Osteoblast (primary cell): ENCODE measurements at places on chromosomes 1 and 21. TPM values are rescaled to one million over a fixed set of nuclear protein-coding genes. Genes with fewer than 3 reads are reported as not detected.
A peak's percentile ranks its signal among the peaks of the same experiment; 100 is the strongest.

The ANGPTL1 gene
- total RNA-seq: 12.1 and 15.6 TPM in 2 replicates

The SPATA1 gene
- total RNA-seq: 1.8 and 2.1 TPM in 2 replicates

The GBP7 gene
- not detected in 2 replicates for total RNA-seq

The LAMC2 gene
- 3.3 and 3.5 TPM in 2 replicates for total RNA-seq

The ID3 gene
- total RNA-seq: 177 and 240 TPM in 2 replicates

The GFI1 gene
- under 0.01 TPM in 1 of 2 replicates, not detected in the other for total RNA-seq

The C1orf167 gene
- under 0.01 TPM in 1 of 2 replicates, not detected in the other for total RNA-seq

The SPRR1B gene
- not detected in 2 replicates for total RNA-seq

GRCh38 chr1:212515329-212515760, 82.6 kb downstream of the NENF start:
- DNase-seq: no peak

GRCh38 chr1:45490121-45490625, 790 bp downstream of the TESK2 start:
- peak; percentile 50 for DNase-seq

DNA sequence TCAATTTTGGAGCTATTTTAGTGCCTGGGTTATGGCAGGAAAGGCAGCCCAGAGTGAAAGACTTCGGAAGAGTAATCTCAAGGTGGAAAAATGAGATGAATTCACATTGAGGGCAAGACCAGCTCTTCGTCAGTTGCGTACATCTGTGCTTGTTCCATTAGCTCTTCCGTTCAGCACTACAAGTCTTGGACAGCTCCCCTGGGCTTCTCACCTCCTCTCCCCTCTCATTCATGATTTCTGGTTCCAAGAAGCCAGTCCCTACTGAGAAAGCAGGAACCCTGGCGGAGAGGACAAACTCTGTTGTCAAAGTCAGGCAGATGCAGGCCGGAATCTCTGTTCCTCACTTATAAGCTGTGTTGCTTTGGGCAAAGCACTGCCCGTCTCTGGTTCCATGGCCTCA, 76.5 kb downstream of the ACTL8 start:
- DNase-seq: peak; percentile 94

DNA sequence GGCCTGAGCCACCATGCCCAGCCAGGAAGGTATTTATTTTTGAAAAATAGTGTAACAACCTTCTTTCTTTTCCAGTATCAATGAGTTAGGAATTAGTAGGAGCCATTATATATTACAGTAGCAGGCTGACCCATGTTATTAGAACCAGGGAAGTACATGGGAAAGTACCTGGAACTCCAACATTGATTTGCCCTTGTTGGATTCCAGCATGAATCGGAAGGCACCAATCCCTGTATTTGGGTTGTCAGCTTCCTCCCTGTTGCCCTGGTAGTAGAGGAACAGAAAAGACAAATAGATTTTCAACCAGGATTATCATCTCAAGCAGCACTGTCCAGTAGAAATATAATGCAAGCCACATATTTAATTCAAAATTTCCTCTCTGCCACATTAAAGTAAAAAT, 10.2 kb upstream of the RBM8A start:
- no peak for DNase-seq

DNA sequence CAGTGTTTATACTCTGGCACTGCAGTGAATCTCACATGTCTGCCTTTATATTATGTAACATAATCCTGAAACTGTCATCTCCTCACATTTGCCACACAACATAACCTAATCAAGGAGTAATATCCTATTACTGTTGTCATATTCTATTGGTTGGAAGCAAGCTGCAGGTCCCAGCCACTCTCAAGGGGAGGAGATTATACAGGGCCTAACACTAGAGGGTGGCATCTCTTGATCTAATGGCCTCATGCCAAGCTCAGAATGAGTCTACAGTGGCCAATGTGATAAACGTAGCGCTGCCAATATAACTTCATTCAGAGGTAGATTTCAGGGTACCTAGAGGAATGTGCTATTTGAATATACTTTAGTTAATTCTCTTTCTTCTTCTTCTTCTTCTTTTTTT, 166.8 kb downstream of the BACH1 start:
- DNase-seq: no peak

DNA sequence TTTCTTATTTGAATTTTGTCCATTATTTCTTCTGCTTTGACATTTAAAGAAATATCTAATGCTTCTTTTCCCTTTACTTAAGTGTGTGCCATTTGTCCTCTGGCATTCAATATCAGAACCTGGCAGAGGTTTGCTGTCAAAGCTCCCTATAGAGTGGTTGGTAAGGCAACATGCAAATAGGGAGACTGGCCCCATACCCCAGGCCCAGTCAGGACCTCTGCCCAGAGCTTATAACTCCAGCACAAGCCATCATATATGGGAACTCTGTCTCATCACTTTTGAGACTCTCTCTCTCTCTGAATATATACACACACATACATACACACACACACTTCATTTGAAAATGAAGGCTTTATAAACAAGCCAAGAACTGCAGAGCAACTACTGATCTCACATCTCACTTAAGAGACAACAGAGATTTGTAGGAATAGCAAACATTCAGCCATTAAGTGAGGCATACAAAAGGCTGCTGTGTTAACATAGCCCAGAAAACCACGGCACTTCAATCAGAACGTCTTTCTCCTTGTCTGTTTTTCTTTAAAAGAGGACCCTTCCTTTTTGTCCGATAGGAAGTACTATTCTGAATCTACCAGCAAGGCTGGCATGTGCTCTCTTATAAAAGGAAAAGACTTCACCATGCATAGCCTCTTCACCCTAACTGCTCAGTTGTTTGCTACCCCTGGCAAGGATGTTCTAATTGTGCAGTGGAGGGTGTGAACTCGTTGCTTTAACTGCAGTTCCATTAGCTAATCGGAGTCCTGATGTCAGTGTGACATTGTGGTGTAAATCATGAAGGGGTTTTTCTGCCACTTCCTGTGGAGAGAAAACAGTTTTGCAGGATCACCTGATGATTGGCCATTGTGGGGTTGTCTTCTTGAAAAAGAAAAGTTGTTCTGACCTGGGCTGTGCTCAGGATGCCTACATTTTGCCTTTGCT, 101.7 kb downstream of the NR5A2 start:
- DNase-seq: no peak

DNA sequence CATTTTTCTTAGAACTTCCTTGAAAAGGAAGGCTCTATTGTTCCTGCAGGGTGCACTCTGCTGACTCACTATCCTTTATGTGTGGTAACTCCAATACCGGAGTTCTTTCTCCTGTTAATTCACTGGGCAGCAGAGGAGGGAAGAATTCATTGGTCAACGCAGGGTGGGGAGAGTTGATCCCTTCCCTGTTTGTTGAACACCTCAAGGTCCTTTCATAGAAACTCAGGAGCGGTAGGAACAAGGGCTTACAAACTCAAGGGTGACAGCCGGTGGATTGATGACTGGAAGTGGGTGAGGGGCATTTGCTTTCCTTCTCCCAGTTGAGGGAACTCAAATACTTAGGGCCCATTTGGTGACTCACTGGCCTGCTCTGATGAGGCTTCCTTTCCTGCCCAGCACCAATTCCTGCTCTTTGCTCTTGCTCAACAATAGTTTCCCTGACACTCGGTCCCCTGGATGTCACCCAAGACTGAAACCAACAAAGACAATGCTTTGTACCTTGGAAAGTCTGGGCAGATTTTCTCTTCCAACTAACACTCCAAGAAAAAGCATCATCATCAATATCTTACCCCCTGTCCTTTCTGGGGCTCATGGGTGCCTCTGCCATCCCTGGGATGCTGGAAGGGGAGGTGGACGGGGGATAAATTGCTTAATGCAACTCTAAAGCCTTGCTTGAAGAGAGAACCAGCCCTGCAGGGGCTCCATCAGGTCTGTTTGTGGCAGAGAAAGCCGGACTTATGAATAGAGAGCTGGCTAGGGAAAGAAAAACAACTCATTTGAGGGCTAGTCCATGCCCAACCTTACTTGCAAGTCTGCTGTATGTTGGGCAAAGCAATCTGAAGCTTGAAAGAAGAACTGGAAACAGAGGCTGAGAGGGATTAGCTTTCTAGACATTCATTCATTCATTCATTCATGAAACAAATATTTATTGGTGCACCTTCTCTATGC, 9.3 kb downstream of the SLC26A9 start:
- DNase-seq: peak; percentile 93

DNA sequence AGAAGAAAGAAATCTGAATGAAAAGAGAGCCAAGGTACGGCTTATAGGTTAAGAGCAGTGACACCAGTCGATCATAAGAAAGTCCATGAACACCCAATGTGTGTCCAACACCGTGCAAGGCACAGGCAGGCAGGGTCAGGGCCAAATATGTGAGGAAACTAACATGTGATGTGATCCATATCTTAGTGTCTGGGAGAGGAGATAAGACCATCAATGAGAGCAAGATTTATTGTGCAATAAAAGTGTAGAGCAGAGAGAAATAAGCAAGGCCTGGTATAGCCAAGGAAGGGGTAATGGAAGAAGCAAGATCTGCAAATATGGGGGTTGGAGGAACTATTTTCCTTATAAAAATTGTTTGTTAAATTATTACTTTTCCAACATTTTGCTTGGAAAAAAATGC, 198.8 kb downstream of the CRB1 start:
- no peak for DNase-seq

DNA sequence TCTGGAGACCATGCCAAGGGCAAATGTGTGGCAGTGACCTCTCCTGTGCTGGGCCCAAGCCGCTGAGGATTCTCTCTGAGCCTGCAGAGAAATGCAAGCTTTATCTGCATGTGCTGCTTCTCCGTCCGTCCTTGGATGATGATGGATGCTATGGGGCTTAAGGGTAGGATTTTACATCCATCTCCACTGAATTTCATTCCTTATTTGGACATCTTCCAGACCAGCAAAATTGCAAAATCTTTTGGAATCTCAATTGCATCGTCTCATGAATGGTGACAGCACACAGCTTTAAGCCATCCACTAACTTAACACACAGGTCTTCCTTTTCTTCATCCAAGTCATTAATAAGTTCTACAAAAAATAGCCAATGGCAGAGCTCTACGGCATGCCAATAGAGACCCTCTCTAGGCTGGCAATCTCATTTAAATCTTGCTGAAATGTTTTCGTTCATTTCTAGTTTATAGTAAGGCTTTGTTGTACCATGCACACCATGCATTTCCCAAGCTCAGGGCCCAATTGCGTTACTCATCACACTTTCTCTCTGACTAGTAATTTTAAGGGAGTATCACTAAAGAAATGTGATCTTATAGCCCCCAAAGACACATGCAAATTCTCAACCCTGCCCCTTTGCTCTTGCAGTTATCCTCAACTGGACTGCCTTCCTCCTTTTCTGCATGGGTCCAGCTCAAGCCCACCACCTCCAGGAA, 11.1 kb downstream of the BATF3 start:
- DNase-seq: peak; percentile 58

GRCh38 chr1:54517496-54517895, 30.5 kb upstream of the ACOT11 start:
- DNase-seq: no peak

GRCh38 chr1:43238085-43238484, 31.7 kb upstream of the TMEM125 start:
- peak; percentile 89 for DNase-seq
